AG20443 (cell line): ENCODE measurements at places on chromosomes 1 and 21.

DNA sequence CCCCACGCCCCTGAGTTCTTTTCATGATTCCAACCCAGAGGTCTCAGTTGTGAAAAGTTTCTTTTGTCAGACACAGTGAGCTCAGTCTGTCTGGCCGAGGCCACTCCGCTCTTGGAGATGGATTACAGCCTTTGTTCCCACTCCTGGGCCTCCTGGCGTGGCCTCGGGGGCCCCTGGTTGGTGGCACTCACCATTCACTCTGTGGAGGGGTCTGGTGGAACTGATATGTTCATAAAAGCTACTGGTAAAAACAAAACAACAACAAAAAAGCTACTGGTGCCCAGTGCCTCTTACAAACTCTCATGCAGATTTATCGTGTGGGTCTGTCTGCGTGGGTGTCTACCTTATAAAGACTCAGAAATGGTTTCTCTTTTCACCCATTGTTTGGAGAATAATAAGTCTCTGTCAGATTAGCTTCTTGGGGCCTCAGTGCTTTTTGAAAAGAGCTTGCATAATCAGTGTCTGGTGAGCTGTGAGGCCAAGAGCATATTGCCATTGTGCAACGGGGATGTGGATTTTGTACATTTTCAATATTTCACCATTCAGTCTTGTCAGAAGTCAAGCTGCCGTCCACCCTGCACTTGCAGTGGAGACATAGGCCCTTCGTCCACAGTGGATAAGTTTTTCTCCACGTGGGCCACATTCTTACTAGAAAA lies 86.7 kb downstream of the GALNT2 start:
- peak; percentile 31 for DNase-seq

DNA sequence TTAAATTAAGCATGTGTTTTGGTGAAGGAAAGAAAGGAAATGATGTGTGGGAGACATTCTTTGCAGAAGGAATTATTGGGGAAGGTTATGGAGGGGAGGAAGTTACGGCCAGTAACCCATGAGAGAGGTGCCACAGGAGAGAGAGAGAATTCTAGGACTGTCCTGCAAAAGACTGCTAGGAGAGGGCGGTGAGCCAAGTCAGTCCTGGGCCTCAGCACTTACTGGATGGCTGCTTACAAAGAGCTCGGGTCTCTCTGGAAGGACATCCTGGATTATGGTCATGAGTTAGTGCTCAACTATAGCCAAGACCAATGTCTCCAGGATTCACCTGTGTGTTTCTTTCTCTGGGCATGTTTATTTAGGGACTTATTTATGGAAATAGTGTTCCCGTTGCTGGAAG lies 74.4 kb upstream of the HSD17B7 start:
- DNase-seq: peak; percentile 16

DNA sequence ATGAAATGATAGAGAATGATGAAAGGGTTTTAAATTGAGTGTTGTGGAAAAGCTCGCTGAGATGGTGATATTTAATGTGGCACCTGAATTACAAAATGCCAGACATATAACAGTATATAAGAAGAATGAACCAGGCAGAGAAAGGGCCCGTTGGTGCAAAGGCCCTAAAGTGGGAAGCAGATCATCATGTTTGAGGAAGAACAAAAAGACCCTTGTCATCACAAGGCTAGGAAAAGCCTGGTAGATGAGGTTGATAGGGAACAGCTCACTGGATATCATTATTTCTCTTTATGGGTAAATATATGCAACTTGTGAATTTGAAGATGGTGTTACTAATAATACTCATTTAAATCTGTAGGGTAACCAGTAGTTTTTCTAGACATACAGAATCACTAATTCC lies 11.0 kb downstream of the RAP1A start:
- no peak for DNase-seq

DNA sequence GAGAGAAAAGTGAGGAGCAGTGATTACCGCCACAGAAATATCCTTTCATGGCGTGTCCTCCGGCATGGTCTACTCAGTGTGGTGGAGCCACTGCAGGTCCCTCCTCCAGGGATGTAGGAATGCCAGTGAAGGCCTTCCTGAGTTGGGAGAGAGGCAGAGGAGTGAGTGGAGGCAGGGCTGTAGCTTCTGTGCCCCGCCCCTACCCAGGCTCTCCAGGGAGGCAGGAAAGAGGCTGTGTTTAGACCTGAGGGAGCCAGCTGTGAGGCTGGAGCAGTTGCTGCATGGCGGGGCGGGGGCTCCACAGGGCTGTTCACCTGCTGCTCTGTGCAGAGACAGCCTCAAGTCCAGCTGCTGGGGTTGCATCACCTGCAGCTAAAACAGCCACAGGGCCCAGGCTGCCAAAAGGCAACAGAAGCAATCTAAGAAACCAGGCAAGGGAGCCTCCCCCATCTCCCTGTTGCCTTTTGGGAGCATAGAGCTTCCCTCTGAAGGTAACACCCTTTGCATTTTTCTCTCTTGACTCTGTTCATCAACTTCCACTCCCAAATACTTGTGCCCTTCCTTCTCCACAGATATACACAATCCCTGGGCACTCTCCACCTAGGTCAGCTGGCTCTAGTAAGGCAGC lies 801 bp upstream of the ANXA9 start:
- peak; percentile 42 for DNase-seq

DNA sequence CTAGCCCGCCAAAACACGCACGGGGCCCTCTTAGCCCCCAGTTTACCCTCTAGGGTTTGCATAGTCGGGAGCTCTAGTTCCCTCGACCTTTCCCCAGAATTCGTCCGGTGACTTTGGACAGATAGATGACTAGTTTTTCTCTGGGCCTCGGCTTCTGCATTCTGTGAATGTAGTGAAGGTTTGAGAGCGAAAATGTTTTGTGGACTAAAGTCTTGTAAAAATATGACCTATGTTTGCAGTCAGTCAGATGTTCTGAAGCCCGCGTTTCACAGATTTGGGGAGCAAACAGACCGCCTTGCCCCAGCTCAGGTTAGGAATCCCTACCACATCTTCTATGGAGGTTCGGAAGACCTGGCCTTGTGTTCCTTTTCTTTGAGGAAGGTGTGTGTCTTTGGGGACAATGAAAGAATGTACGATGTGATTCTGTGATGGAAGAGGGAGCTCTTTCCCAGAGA lies 401 bp downstream of the UQCRH start:
- no peak for DNase-seq

DNA sequence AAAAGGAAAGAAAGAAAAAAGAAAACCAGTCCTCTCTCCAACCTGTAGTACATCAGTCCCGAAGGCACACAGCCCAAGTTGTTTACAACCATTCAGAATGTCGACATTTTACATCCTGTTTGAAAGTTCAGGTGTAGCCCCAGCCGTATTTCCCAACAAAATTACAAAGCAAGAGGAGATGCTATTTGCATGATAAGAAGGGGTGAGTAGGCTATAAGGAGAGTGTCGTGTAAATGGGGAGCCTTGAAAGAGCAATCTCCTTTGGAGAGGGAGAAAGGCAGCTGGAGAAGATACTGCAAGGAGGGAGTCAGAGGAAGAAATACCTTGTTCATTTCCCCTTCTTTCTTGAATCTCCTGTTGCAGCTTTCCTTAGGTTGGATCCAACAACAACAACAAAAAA lies 35.5 kb upstream of the DENND1B start:
- DNase-seq: no peak

- no peak for DNase-seq
Observed at GRCh38 chr1:3529099-3529729, 74.7 kb downstream of the ARHGEF16 start.

DNA sequence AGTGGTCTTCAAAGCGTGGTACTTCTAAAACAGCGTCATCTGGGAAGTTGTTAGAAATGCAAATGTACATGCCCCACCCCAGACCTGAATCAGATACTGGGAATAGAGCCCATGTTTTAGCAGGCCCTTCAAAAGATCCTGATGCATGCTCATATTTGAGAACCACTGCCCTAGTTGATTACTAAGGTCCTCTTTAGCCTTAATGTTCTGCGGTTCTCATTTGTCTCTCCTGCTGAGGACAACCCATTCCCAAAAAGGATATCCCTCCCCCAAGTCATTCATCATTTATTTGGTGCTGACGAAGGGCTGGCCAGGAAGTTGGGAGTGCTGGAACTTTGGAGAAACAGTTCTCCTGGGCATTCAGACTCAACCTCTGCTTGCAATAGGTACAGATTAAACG lies 92.4 kb upstream of the RALGPS2 start:
- DNase-seq: peak; percentile 59

DNA sequence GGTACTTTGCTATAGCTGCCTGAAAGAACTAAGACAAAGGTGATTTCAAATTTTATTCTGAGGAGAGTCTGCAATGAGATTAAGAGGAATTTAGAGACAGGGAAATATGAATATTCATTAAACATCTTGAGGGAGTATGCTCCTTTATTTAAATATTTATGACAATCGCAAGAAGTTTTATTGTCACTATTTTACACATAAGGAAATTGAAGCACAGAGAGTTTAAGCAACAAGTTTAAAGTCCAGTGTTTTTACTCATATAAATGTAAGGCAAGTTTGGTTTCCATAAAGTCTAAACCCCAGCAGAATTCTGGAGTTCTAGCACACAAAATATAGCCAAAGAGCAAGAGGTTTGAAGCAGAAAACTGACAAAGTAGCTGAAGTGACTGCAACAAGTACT lies 49.3 kb upstream of the SAMSN1 start:
- no peak for DNase-seq
